ENCODE measurements at places on chromosomes 12 and 14. TPM values are rescaled to one million over a fixed set of nuclear protein-coding genes. Genes with fewer than 3 reads are reported as not detected.

The PLCZ1 gene
- total RNA-seq = not detected

The PDE3A gene
- total RNA-seq = 2.0 TPM

The AMN gene
- not detected for total RNA-seq

The RTN1 gene
- not detected for total RNA-seq

- DNase-seq = no peak
Measured at GRCh38 chr12:68163560-68164081, 4.1 kb upstream of the IFNG start.

DNA sequence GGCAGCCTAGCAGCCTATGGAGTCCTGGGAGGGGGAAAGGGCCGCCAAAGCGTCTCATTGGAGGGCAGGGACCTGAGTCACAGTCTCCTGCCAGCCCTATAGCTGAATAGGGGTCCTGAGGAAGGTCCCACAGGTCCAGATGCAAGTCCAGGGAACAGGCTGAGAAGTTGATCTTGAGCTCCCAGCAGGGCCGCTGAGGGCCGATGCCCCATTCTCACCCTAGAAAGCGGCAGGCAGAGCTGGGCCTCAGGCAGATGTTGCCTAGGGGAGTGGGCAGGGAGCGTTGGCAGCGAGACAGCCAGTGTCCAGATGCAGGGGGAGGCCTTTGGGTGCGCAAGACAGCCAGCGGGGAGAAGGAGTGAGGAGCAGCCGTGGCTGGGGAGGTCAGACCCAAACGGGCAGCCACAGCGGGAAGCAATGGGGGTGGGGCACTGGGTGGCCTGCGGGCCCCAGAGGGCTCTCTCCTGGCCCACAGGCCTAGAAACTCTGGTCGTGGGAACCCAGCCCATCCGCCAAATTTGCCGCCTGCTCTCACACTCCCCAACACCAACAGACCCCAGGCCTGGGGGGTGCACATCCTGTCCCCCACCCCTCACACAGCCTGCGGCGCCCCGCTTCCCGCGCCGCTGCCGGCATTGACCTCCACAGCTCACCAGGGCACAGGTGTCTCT lies 1.1 kb downstream of the HDAC7 start:
- DNase-seq = no peak

DNA sequence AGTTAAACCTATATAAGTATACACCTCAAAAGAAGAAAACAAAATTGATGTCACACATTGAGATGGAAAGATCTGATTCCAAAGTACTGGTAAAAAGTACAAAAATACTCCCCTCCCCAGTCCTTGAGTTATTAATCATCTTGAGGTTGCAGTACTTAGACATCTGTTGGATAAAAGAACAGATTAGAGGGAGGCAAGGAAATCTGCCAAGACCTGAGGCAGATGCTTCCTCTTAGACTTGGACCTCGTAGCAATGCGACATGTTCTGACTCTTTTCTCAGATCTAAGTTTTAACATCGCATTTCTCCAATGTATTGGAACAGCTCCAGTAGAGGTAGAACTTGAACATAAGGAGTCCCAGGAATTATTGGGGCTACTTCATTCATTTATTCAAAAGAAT lies 187.9 kb upstream of the GRIN2B start:
- no peak for DNase-seq

DNA sequence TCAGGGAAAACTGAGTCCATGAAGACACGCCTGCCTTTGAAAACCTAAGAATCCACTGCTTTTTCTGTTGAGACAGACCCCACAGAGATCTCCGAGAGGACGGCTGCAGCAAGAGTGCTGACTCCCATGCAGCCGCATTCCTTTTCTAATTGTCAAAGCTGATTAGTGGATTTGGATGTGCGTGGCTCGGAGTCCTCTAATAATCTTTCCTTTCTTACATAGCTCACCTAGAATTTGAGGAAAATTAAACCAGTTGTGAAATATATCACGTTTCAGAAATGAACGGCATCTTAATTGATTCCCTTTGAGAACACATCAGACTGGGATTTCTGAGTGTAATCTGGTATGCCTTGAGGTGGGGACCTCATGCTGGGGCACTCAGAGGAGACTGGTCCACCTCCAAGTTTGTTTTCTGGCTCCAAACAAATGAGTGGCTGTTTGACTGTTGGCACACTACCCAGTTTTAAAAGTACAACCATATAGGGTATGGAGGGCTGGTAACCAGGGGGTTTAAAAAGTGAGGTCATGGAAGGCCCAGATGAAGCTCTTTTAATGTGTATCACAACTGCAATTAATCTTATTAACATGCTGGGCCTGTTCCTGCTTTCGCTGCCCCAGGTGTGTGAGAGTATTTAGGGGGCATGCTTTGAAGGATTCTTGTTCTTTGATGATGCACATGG lies 63.3 kb downstream of the RASSF3 start:
- DNase-seq = no peak

- no peak for DNase-seq
Measured at GRCh38 chr12:42498549-42499247, 90.8 kb downstream of the PRICKLE1 start.

DNA sequence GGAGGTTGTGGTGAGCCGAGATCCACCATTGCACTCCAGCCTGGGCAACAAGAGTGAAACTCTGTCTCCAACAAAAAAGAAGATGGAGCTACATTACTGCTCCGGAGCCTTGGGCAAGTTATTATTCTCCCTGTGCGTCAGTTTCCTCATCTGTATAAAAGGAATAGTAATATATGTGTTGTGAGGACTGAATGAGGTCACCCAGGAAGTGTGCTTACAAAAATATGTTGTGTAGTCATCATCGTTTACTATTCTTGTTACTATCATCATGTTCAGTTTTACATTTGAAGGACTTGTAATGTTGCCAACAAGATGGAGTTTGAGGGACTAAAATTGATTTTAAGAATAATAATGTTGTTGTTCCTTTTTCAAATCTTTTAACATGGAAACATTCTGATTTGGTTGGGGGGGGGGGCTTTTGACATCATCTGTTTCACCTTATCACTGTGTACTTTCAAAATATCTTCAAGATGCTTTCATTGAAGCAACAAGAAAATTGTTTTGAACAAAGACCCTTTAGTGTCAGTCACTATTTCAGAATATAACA lies 156.8 kb downstream of the PDE3A start:
- no peak for DNase-seq

- no peak for DNase-seq
Measured at GRCh38 chr14:98754343-98755020, 517.5 kb downstream of the BCL11B start.

DNA sequence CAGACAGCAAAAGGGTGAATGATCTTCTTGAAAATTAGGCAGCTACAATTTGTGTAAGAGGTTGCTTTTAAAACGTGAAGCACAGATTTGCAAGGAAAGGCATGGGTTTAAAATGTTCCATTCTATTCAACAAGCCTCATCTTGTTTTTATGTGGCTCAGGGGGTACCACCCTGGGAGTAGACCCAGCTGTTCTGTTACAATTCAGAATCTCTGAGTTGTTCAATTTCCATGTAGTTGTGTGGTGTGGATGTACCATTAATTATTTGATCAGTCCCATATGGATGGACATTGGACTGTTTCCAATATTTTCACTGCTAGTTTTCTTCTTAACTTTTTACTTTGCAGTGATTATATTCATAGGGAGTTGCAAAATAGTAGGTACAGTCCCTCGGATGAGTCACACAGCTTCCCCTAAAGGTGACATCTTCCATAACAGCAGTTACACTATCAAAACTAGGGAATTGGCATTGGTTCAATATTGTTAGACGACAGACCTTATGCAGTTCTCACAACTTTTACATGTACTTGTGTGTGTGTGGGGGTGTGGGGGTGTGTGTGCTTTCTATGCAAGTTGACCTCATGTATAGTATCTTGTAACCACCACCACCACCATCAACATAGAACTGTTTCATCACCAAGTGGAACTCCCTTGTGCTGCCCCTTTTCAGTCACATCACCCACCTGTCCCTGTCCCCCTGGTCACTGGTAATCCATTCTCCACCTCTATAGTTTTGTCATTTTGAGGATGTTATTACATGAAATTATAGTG lies 59.0 kb upstream of the CAPRIN2 start:
- peak; percentile 14 for DNase-seq

DNA sequence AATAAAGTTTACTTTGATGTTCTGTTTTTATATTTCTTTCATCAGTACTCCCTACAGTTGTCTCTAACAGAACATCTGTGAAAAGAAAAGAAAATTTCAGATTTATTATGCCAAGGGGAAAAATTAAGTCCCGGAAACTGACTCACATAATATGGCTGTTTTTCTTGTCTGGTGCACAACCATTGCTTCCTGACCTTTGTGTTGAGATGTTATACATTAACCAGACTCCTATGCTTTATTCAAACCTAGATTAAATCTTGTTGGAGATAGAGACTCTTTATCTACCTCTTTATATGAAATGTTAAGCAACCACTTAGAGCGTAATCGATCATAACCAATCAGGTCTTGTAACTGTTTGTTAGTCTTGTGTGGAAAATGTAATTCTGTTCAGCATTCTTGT lies 37.6 kb upstream of the BICD1 start:
- DNase-seq = no peak

- DNase-seq = no peak
Measured at GRCh38 chr12:114046236-114046998, 80.3 kb upstream of the RBM19 start.

DNA sequence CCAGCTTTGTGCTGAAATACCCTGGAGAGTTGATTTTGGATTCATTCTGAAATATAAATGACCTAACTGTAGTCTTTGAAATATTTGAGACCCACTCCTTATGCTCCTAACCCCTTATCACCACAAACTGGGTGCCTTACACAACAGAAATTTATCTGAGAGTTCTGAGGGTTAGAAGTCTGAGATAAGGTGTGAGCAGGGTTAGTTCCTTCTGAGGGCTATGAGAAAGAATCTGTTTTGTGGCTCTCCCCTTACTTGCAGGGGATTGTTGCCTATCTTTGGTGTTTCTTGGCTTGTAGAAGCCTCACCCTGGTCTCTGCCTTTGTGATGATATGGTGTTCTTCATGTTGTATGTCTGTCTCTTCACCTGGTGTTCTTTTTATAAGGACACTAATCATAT lies 91.7 kb downstream of the DERA start:
- no peak for DNase-seq

DNA sequence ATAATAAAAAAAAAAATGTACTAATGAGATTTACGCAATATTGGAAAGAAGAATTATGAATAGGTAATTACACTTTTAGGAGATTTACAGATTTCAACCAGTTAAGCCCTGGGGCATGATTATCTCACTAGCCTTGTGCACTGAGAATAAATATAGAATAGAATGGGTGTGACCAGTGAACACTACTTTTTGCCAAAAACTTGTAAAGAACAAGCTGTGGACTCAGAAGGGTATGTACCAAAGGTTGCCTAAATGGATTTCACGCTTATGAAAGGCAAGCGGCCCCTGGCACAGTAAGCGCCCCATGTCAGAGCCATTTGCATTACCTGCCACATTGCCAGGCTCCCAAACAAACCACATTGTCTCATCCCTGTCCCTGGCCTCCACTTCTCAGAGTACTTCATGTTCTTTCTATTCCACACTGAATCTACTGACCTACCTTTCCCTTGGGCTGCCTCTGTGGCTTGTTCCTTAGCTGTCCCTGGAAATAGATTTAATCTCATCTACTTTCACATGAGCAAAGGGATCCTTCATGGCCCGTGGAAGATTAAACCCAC lies 170.6 kb upstream of the DIO2 start:
- no peak for DNase-seq

DNA sequence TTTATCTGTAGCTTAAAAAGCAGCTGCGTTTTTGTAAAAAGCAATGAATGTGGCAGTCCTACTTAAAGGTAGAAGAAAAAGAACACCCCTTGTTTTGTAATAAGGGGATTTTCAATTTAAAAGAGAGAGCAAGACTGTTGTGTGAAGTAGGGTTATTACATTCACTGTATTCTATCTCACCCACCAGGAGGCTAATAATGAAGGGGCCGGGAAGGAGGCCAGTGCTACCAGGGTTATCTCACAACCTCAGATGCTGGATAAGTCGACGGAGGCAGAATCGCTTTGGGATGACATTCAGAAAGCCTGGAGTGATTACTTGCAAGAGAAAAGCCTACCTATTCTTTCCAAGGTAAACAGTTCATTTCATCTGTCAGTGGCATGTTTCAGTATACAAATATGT lies 97.7 kb downstream of the RMST start:
- DNase-seq = no peak

- no peak for DNase-seq
Measured at GRCh38 chr12:10251669-10252068, 39.0 kb downstream of the GABARAPL1 start.

DNA sequence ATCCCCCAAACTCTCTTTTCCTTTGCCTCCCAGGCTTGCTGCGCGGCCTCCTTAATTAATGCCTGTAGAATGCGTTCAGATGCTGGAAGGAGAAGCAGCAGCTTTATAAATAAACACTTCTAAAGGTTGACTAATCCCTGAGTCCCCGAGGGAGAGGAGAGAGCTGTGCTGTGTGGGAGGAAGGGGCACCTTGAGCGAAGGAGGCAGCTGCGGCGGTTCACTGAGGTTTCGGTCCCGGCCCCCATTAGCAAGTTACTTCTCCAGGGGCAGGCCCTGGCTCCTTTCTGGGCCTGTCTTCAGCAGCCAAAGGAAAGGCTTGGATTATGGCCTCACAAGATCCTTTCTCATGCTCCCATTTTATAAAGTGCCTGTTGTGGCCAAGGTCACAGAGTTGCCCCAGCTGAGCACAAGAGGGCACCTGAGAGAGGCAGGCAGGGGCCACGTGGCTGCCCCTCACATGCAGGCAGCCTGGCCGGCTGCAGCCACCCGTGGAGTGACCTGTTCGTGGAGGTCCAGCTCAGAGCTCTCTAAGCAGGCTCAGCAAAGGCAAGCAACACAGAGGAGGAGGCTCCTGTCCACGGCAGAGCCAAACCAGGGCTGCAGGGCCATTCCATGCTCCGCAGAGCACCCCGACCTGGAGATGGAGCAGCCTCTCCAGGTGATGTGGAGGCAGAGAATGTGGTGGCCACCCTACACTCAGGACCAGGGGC lies 15.0 kb upstream of the CACNA2D4 start:
- no peak for DNase-seq

DNA sequence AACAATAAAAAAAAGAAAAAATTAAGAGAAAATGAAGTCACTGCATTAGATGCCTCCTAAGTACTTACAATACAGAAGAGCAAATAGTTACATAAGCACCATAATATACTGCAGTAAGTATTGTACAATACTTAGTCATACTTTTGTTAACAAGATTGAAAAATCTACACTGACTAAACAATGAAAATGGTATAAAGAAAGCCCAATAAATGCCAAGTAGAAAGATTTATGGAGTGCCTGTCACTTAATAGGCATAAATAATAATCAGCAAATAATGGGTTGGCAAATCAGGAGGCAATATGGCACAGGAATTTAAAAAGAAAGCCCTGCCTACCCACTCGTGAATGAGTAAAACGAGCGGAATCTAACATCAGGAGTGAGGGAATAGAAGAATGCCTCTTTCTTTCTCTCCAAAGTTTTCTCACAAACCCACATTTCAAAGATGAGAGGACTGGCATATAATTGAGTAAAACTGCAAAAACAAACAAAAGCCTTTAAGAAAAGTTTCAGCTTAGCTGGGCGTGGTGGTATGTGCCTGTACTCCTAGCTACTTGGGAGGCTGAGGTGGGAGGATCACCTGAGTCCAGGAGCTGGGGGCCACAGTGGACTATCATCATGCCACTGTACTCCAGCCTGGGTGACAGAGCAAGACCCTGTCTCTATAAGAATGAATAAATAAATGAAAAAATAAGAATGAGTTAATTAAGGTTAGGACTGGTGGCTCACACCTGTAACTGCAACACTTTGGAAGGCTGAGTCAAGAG lies 36.1 kb downstream of the CRY1 start:
- DNase-seq = peak; percentile 95

Data from PC-3 (cell line).